CD4-positive, alpha-beta T cell treated with Interleukin-17A for 1 hour (primary cell): ENCODE measurements at places on chromosomes 2 and 18.

DNA sequence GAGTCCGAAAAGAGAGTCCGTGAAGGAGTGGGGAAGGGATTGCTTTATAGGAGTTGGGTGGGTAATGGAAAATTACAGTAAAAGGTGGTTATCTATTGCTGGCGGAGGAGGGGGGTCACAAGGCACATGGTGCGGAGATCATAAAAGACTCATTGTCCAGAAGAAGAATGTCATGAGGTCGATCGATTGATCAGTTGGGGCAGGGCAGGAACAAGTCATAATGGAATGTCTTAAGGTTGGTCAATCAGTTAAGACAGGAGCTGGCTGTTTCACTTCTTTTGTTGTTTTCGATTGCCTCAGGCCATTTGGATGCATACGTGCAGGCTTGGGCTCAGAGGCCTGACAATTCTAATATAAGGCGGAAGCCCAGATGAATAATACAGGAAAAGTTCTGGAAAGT, 473.0 kb upstream of the TNP1 start:
- DNase-seq = no peak

GRCh38 chr2:15494877-15495276, 66.3 kb downstream of the NBAS start:
- DNase-seq = no peak

DNA sequence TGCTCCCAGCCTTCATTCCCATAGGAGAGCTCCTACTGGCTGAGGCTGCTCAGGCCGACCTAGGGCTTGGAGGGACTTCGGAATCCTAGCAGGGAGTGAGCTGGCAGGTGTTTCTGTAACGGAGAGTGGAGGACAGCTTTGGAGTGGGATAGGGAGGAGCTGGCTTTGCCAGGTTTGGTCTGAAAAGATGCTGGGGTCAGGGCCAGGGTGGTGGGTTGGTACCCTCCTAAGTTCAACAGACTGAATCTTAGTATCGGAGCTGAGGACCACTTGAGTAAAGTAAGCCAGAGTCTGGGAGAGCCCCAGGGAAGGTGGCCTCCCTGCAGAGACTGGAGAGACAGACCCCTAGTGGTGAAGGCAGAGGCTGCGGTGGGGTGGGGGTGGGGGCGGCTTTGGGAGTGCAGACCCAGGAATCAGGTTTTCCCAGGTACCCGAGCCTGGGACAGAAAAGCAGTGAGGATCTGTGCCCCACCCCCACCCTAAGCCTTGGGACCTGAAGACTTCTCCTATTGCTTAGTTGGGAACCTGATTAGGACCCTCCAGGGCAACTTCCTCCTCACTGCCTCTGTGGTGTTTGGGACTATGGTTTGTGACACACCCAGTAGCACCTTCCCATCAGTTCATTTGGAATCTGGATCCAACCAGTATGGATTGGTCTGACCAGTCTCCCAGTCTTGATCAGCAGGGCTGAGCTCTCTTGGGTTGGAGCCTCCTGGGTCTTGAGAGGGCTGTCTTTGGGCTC, 3.0 kb downstream of the CNNM4 start:
- DNase-seq = no peak

DNA sequence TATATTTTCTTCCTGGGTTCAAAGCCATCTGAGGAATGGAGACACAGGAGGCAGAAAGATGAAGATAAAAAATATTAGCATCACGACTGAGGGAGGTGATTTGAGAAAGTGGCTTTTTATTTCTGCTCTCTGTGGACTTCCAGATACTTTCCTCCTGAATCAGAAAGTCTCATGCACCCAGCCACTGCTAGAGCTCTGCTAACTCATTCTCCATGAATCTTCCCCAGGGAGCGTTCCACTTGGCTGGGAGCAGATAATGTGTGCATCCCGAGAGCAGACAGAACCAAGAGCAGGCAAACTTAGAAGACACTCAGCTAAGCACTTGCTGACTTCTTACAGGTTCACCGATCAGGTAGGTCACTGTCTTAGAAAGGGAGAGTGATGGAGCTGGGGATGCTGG, 264.1 kb upstream of the THUMPD2 start:
- DNase-seq = no peak

DNA sequence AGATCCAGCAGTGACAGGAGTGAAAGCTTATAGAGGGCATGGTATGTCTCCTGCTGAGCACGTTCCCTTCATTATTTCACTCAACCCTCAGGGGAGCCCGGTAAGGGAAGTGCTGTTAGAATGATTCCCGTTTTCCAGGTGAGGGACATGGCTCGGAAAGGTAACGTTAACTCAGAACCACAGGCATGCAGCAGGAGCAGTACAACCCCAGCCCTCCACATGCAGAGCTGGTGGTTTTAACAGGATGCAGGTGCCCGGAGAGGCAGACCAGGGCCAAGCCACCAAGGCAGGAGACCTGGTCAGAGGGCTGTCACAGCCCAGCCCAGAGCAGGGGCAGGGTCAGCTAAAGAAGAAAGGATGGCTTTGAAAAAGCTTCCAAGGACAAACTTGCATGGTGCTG, 268.5 kb downstream of the SH3BP4 start:
- DNase-seq = no peak

DNA sequence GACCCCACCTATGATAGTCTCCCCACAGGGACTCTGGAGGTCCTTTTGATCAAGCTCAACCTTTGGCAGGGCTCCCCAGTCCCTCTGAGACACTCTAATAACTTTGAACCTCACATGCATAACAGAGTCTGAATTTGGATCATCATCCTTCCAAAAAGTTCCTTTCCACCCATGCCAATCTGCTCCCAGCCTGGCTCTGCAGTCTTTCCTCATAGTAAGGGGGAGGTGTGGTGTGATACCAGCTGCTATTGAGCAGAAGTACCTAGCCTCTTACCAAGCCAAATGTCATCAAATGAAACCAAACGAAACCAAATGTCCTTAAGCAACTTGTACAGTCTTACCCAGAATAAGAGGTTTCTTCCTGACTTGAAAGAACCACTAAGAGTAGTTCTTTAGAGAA, 36.5 kb downstream of the DTNA start:
- no peak for DNase-seq

- DNase-seq = no peak
These were observed 404.3 kb downstream of the ZNF521 start for GRCh38 chr18:24947521-24948305.

DNA sequence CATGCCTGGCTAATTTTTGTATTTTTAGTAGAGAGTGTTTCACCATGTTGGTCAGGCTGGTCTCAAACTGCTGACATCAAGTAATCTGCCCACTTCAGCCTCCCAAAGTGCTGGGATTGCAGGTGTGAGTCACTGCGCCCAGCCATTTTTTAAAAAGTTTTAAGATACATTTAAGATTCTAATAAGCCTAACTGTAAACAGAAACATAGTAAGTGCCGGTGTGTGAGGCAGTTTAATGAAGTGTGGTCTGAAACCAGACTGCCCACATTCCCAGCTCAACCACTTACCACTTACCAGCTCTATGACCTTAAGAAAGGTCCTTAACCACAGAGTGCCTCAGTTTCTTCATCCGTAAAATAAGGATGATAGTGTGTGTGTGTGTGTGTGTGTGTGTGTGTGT, 42.4 kb downstream of the TMEM237 start:
- DNase-seq = no peak

DNA sequence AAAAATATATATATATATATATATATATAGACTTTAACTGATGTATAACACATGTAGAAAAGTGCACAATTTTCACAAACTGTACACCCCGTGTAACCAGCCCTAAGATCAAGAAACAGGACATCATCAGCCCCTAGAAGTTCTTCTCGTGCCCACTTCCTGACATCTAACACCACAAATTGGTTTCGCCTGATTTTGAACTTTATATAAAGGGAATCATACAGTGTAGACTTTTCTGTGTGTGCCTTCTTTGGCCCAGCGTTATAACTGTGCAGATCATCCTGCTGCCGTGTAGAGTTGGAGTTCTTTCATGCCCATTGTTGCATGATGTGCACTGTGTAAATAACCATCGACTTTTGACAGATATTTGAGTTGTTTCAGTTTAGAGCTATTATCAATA, 41.0 kb downstream of the SMAD7 start:
- DNase-seq = no peak
